Liver (tissue), 10 donors: ENCODE measurements at places on chromosomes 5 and 9. TPM values are rescaled to one million over a fixed set of nuclear protein-coding genes. Genes with fewer than 3 reads are reported as not detected.

GRCh38 chr9:23557689-23558088, 268.4 kb downstream of the ELAVL2 start:
- no peak overlapping the region for H3K27ac ChIP-seq
- no peaks in the 10 kb centered on the region for H3K36me3 ChIP-seq
- H3K27me3 ChIP-seq, result no peaks in the 10 kb centered on the region
- no peaks in the 10 kb centered on the region for H3K4me1 ChIP-seq

GRCh38 chr9:37414503-37414943, 8.0 kb upstream of the GRHPR start:
- DNase-seq, result no peak
- no peaks in the 10 kb centered on the region for H3K27me3 ChIP-seq
- no peak overlapping the region for H3K27ac ChIP-seq

- no peak overlapping the region for H3K4me3 ChIP-seq
- H3K36me3 ChIP-seq, result peaks cover 2% of the 10 kb centered on the region
- no peaks in the 10 kb centered on the region for H3K27me3 ChIP-seq
- no peak overlapping the region for H3K27ac ChIP-seq
- DNase-seq, result no peak
Measured at GRCh38 chr9:121779381-121780117, 128.1 kb downstream of the DAB2IP start.

GRCh38 chr9:136201609-136202453, 3.1 kb downstream of the LHX3 start:
- no peaks in the 10 kb centered on the region for H3K27me3 ChIP-seq
- H3K4me1 ChIP-seq, result no peaks in the 10 kb centered on the region
- no peak overlapping the region for H3K27ac ChIP-seq
- H3K36me3 ChIP-seq, result no peaks in the 10 kb centered on the region
- no peak overlapping the region for H3K4me3 ChIP-seq

- DNase-seq, result no peak
- no peaks in the 10 kb centered on the region for H3K27me3 ChIP-seq
- no peaks in the 10 kb centered on the region for H3K36me3 ChIP-seq
- no peak overlapping the region for H3K27ac ChIP-seq
- no peak overlapping the region for H3K4me3 ChIP-seq
Measured at GRCh38 chr5:91499943-91500531, 116.9 kb upstream of the ARRDC3 start.

DNA sequence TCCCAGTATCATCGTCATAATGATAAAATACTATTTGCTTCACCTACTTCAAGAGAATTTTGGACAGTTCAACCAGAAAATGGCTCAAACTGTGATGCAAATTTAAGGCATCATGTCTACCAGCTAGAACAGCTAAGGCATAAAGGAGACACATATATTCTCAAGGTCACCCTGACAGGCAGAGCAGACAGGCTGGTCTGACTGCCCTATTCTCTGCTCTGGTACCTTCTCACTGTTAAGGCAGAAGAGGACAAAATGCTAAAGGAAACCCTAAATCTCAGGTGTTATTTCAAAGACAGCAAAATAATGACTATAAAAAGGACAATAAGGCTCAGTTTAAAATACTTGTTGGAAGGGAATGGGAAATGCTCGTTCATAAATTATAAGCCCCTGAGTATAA, 87.2 kb downstream of the MRPS27 start:
- H3K4me1 ChIP-seq, result no peaks in the 10 kb centered on the region
- no peak overlapping the region for H3K4me3 ChIP-seq
- no peak overlapping the region for H3K27ac ChIP-seq
- H3K36me3 ChIP-seq, result peaks cover 10% of the 10 kb centered on the region

SPINK4 gene
- polyA plus RNA-seq, result not detected

GRCh38 chr5:173191561-173191960, 43.4 kb downstream of the NKX2-5 start:
- H3K27me3 ChIP-seq, result no peaks in the 10 kb centered on the region
- no peak overlapping the region for H3K4me3 ChIP-seq
- DNase-seq, result no peak
- no peak overlapping the region for H3K27ac ChIP-seq
- H3K36me3 ChIP-seq, result no peaks in the 10 kb centered on the region

DNA sequence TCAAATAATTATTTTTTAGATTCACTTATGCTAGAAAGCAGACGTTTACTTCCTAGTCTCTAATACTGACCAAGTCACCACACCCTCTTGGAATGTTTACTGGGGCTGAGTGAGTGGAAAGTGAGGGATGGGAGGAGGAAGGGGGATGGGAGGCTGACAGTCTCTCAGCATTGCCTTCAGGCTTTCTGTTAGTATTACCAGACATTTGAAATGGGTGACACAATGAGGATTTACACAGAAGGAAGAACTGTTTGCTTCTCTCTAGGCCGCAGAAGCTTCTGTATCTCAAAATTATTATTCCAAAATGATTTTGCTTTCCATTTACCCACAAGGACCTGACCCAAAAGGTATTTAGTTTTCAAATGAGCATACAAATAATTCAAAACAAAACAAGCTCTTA, 232.8 kb upstream of the ZNF608 start:
- DNase-seq, result no peak
- no peaks in the 10 kb centered on the region for H3K36me3 ChIP-seq
- H3K27ac ChIP-seq, result no peak overlapping the region
- no peaks in the 10 kb centered on the region for H3K4me1 ChIP-seq
- no peak overlapping the region for H3K4me3 ChIP-seq
- H3K27me3 ChIP-seq, result no peaks in the 10 kb centered on the region
